ENCODE measurements at places on chromosomes 11 and 22. TPM values are rescaled to one million over a fixed set of nuclear protein-coding genes. Genes with fewer than 3 reads are reported as not detected.

DNA sequence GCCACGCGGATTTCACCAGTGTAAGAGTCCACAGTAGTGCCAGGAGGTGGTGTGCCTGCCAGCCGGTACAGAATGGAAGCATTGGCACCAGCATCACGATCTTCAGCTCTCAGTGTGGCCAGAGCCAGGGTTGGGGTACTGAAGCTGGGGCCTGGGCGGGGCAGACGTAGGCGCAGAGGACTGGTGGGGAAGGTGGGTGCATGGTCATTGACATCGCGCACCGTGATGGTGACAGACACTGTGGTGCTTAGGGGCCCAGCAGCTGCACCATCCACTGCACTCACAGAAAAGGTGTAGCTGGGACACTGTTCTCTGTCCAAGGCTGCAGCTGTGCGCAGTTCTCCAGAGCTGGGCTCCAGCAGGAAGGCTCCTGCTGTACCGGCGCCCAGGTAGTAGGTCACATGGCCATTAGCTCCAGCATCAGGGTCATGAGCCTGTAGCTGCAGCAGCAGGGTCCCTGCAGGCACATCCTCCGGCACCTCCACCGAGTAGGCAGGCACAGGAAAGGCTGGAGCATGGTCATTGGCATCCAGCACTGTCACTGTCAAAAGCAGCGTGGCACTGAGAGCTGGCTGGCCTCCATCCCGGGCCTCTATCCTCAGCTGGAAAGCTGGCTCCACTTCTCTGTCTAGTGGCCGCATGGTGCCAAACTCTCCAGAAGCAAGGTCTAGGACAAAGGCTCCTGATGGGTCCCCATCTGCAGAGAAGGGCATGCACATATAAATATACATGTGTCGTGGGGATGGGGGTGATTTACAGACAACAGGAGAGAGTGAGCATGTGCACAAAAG, 7.9 kb upstream of the TPP1 start:
- no peak for DNase-seq

DNA sequence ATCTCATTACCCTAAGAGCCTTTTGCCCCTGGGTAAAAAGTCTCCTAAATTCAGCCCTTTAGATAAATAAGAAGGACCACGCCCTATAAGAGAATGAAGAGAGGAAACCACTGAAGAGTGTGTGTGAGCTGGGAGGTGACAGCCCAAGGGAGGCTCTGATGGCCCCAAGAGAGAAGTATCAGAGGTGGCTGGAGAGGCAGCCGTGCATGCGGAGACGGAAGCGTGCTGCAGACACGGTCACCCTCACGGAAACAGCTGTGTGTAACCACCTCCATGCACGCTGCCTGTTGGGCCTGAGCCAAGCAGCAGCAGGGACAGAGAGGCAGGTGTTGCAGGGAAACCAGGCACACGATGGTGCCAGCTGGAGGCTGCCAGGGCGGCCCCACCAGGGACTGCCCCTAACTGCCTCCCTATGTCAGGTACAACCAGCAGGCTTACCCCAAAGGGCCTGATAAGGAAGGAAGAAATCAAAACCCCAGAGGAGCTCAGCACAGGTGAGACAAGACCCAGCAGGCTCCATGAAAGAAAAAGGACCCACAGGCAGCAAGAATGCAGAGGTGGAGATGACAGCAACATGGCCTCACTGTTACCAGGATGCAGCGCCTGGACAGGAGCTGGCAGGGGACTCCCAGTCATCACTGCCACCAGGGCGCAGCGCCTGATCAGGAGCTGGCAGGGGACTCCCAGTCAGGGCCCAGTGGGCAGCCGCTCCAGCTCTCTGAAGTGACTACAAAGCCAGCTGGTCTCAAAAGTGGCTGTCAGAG, 7.8 kb downstream of the LARGE2 start:
- no peak for DNase-seq

GRCh38 chr11:4643076-4643475, 706 bp upstream of the OR51E1 start:
- DNase-seq: peak; percentile 43

DNA sequence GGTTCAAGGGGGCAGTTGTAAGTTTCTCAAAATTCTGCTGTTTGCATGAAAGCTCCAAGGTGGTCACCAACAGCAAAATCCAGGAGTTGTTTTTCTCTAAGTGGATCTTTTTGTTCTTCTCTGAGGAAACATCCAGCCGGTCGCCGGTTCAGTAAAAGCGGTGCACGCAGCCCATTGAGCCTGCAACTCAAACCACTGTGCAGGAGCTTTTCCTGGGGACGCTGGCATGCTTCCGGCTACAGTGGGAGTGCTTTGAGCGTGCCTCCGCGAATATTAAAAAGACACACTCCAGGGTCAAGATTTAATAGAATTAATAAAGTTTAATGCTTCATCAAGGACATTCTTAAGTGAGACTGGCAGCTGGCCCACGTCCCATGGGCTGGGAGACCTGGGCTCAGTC, 25.4 kb downstream of the IGF2 start:
- DNase-seq: no peak

GRCh38 chr11:57421805-57422204, 5.1 kb downstream of the SLC43A3 start:
- no peak for DNase-seq

DNA sequence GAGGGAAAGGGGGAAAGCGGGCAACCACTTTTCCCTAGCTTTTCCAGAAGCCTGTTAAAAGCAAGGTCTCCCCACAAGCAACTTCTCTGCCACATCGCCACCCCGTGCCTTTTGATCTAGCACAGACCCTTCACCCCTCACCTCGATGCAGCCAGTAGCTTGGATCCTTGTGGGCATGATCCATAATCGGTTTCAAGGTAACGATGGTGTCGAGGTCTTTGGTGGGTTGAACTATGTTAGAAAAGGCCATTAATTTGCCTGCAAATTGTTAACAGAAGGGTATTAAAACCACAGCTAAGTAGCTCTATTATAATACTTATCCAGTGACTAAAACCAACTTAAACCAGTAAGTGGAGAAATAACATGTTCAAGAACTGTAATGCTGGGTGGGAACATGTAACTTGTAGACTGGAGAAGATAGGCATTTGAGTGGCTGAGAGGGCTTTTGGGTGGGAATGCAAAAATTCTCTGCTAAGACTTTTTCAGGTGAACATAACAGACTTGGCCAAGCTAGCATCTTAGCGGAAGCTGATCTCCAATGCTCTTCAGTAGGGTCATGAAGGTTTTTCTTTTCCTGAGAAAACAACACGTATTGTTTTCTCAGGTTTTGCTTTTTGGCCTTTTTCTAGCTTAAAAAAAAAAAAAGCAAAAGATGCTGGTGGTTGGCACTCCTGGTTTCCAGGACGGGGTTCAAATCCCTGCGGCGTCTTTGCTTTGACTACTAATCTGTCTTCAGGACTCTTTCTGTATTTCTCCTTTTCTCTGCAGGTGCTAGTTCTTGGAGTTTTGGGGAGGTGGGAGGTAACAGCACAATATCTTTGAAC, 6.8 kb downstream of the MALAT1 start:
- peak; percentile 35 for DNase-seq

- peak; percentile 29 for DNase-seq
Observed at GRCh38 chr11:115869780-115870431, 365.7 kb upstream of the CADM1 start.

DNA sequence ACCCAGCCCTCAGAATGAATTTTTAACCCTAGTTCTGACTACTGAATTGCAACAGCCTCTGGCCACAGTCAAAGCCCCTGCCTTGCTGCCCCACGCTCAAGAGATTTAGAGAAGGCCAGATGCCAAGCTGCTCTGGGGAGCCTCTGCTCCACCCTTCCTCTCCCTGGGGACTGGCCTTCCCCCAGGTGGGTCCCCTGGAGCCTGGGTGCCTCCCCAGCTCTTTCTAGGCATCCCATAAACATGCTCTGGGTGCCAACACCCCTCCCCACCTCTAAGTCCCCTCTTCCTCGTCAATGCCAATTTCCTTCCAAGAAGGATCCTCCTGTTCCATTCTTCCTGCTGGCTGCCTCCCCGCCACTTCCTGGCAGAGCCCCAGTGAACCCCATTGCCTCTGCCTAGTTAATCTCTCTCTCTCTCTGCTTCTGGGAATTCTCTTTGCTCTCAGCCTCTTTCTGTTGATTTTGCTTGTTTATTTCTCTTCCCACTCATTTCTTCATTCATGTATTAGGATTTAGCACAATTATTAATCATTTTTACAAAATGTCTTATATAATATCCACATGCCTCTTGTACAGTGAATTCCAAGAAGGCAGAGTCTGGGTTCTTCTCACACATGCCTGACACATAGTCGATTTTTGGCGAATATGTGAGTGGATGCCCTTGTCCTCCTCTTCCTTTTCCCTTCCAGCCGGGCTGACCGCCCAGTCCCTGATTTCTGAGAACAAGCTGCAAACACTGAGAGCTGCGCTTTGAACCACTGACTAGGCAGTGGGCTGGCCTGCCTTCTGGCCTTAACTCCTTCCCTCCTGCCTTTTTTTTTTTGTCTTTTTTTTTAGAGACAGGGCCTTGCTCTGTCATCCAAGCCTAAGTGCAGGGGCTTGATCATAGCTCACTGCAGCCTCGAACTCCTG, 17.5 kb downstream of the UQCR10 start:
- DNase-seq: peak; percentile 62

GRCh38 chr22:46984751-46985506, 222.5 kb downstream of the TBC1D22A start:
- no peak for DNase-seq

- no peak for DNase-seq
Observed at GRCh38 chr22:44118645-44119315, 61.9 kb upstream of the PARVG start.

- DNase-seq: no peak
Observed at GRCh38 chr11:69467196-69467595, 14.3 kb upstream of the LINC01488 start.

The GLYATL1B gene
- 1.2 TPM for total RNA-seq

The CWF19L2 gene
- 34.7 TPM for total RNA-seq

The MAJIN gene
- total RNA-seq: not detected

The MIOX gene
- not detected for total RNA-seq

The AIFM3 gene
- total RNA-seq: not detected

The TCN2 gene
- total RNA-seq: 3.1 TPM

Data from umbilical cord (tissue), 2 donors.